ENCODE measurements at places on chromosomes 12 and 14.

DNA sequence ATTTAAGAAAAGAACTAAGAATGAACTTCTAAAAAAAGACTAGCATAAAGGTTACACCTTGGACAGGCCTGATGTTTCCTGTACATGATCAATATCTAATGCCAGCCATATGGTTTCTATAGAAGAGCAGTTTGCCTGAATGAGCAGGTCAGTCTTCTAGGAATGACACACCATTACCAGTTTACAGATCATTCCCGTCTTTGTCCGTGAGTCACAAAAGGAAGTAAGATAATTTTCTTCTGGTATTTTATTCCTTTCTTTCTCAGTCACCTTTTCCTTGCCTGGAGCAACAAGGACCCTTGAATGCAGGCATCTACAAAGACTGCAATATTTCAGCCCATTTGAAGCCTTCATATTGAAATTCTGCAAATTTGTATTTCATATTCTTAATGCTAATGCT, 44.6 kb upstream of the CNTN1 start:
- DNase-seq = no peak

GRCh38 chr12:55906056-55906455, 21.6 kb downstream of the PYM1 start:
- DNase-seq = no peak

GRCh38 chr12:49274396-49275069, 9.7 kb downstream of the TUBA1C start:
- no peak for DNase-seq

DNA sequence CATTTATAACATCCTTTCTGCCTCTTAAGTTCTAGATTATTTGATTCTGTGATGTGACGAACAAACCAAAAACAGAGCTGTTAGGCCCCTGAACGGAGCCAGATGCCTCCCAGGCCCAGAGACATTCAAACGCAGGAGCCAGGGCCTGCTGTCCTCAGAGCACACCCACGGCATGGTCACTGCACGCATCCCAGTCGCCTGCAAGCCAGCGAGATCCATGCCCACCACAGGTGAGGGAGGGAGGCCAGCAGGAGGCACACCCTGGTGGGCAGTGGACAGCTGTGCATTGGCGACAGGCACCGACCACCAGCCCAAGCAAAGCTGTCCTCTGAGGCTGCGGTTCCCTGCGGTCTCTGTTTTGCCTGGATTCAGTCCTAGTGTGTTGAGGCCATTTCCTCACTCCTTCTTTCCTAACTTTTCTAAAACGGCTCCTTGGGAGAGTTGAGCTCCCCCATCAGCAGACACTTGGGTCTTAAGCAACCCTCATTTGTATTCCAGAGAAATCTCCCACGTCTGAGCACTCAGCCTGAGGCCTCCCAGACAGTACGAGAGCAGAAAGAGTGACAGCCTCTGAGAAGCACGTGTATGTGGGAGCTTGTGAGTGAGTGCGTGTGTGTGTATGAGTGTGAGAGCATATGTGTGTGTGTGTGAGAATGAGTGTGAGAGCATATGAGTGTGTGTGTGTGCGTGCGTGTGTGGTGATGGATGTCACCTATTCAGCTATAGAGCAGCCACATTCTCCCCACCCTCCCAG, 81.2 kb downstream of the CHGA start:
- DNase-seq = no peak

- DNase-seq = no peak
Observed at GRCh38 chr12:52946797-52947547, 1.9 kb upstream of the KRT18 start.

DNA sequence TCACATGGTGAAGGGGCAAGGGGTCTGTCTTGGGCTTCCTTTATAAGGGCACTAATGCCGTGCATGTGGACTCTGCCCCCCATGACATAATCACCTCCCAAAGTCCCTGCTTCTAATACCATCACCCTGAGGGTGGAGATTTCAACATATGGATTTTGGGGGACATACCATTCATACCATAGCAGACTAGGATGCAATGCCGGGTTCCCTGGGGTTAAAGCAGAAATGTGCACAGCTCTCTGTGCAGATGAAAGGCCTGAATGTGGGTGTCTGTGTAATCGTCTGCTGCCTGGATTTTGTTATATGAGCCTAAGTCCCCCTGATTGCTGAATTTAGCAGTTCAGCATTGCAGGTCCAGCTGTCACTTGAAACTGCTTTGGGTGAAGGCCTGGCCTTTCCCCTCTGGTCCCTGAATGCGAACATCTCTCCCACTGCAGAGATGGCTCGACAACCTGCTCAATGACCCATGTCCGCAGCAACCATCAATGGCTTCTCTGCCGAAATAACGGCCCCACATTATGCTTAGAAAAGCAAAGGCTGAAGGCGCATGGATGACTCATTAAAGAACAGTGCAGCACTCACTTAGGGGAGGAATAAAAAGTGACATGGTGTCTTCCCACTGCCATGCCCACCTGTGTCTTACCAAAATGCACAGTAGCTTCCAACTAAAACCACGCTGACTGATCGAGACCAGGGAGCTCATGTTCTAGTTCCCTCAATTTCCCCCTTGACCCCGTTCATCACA, 286.3 kb downstream of the DPF3 start:
- no peak for DNase-seq

GRCh38 chr14:106848330-106849121, 1322.1 kb downstream of the TMEM121 start:
- no peak for DNase-seq

DNA sequence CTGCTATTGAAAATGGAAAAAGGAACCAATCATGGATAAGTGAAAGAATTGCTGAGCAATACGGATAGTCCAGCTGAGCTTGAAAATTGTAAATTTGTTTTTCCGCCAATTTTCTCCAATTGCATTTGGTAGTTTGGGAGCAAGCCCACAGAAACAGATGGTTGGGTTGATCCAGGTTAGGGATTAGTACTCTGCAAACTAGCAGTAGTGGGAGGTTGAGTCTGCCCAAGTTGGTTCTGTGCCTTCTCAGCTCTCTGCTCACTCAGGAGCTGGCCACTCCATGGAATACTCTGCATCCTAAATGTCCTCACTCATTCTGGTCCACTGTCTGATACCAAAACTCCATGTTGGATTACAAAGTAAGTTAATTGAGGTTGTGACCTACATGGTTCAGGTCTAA, 361.1 kb upstream of the ATP2B1 start:
- no peak for DNase-seq

DNA sequence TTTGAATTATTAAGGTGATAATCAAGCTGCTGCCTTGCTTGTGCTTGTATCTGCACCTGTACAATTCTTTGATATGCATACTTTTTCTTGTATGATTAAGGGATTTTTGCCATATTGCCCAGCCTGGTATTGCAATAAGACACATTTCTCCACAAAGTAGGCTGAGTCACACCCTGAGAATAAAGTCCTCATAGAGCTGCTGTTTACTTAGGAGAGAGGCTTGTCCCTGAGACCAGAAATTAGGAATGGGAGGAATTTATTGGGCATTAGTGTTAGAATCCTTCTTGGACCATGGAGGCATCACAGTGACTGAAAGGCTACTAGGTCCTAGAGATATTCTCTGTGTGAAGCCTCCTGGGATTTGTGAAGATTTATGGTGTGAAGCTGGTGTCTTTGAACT, 506.8 kb upstream of the FBXO33 start:
- no peak for DNase-seq

GRCh38 chr12:106114447-106115068, 24.2 kb downstream of the NUAK1 start:
- no peak for DNase-seq

- DNase-seq = no peak
Observed at GRCh38 chr12:109728921-109729320, 15.3 kb downstream of the FAM222A start.

All from activated effector memory CD4-positive, alpha-beta T cell treated with anti-CD3 and anti-CD28 coated beads, Interleukin-2, amount 50 U/mL, for 16 hours (primary cell).